ENCODE measurements at places on chromosomes 7 and 10. TPM values are rescaled to one million over a fixed set of nuclear protein-coding genes. Genes with fewer than 3 reads are reported as not detected.

GRCh38 chr10:47023237-47024045, 112.2 kb downstream of the PTPN20 start:
- no peak for DNase-seq

The OR6V1 gene
- not detected for total RNA-seq

The ASNS gene
- 60.5 TPM for total RNA-seq

DNA sequence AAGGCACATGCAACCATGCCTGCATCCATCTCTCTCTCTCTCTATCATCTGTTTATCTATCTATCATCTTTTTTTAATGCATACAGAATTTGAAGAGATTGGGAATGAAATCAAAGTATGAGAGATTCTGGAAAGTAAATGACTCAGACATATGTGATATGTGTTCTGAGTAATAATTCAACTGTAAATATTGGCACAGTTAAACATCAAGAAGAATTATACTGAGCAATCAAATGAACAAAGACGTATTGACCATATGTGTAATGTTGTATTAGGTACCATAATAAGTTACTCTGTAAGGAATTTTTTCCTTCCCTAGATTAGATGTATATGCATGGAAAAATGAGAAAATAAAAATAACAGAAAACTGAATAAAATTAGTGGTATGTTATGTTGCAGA, 108.3 kb downstream of the SUGCT start:
- DNase-seq: no peak

GRCh38 chr7:104123786-104124185, 84.0 kb downstream of the ORC5 start:
- no peak for DNase-seq

The FKBP6 gene
- total RNA-seq: not detected
